Cardiac fibroblast (primary cell): ENCODE measurements at places on chromosomes 2 and 18.

DNA sequence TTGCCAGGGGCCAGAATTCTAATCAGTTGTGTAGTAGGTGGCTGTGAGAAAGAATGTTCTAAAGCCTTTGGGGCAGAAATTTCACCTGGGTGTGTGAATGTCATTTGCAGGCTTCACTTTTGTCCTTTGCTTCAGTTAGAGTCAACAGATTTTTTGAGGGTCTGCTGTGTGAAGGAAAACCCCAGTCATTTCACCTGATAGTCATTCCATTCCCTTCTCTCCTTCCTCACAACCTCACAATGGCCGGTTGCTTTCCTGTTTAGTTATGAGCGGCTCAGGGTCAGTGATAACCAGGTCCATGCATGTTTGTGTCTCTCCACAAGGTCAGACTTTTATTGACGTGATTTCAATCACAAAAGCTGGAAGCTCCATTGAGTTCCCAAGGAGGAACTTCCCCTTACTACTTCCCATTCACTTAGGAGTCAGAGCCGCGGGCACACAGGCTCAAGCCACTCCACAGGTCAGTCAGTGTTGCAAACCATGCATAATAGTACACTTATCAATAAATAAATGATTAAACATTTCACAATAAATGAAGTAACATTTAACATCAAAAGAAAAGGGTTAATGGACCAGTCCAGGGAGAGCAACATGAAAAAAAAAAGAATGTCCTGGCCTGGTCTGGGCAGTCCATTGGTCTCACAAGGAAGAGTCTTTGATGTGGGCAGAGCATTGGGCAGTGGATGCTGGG is 74.3 kb downstream of the NPAS2 start:
- DNase-seq, result no peak

DNA sequence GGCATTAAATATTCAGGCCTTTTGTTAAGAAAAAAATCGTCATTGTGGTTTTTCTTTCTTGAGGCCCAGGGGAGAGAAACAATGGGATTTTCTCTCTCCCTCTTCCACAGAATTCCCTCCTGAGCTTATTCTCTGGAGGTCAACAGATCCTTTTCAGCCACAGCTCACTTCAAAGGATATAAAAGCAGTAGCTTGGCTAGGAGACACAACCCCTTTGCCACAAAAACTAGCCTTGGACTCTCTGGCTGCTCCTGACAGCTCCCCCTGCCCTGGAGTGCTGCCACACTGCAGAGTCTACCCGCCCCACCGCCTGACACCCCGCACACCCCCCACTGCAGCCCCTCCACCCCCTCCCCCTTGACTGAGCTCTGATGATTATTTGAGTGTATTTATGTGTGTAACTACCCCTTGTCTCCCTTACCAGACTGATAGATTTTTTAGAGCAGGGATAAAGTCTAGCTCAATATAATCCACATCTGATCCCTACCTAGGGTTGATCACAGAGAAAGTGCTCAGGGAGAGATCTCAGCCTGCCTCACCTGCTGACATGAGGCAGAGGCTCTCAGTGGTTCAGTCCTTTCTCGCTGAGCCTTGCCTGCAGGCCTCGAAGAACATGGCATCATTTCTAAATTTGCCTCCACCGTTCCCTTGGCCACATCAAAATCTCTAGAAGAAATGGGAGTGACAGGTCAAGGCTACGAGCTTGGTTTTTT is 132.2 kb upstream of the SP5 start:
- DNase-seq, result no peak

DNA sequence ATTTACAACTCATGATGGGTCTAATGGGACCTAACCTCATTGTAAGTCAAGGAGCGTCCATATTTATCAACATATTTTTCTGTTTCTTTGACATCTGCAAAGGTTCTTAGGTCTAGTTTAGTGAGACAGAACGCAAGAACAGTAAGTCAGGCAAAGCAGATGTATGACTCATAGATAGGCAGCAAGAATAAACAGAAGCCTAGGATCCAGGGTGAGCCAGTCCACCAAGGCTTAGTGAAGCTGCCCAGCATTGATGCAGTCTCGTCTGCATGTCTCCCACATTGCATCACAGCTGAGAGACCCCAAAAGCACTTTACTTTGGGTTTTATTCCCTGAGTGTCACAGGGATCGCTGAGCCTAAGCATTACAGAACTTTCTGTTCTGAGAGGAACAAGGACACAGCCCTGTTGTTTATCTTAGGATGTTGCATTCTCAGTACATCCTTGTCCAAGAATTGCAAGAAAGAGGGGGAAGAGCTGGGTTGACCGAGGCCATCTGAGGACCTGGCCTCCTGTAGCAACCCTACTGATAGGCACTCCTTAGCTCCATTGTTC is 29.6 kb upstream of the TMEM177 start:
- peak; percentile 29 for DNase-seq

- peak; percentile 31 for DNase-seq
Observed at GRCh38 chr2:96869822-96870625, at the start of gene SEMA4C. SEMA4C (minus strand) TSS chr2:96870080; CDS start chr2:96867886, 2,194 bp downstream.

DNA sequence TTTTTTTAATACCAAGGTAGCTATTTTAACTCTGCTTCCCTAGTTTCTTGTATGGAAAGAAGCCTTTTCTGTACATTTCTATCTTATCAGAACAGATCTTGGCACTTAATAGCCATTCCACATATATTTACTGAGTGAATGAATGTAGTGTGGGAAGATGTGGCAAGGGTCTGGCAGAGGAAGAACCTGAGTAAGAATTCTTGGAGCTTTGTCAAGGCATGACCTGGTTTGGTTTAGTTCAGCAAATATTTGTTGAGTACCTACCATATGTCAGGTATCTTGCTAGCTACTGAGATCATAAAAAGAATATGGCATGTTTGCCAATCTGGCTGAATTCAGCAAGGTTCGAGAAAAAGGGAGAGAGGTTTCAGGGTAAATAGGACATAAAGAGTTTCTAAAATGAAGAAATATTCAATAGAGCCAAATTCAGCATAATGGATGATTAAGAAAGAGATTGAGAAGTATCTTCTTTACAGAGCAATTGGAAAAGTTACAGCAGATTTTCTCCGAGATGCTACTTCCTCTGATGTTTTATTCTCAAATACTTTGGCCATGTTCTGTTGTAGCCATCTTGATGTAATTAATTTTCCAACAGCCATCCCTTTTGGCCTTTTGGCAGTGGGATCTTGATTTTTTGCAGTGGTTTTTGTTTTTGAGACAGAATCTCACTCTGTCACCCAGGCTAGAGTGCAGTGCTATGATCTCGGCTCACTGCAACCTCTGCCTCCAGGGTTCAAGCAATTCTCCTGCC is 21.7 kb upstream of the MEP1B start:
- no peak for DNase-seq

GRCh38 chr2:5403392-5403791 is 288.8 kb upstream of the SOX11 start:
- no peak for DNase-seq

- DNase-seq, result no peak
Observed at GRCh38 chr2:148253685-148254084, 232.8 kb downstream of the MBD5 start.
